NCI-H748 treated with DMSO at 0.1 percent for 48 hours (cell line): ENCODE measurements at places on chromosomes 7 and 10.

- DNase-seq: no peak
These were observed 30.6 kb downstream of the POR start for GRCh38 chr7:75945297-75946168.

DNA sequence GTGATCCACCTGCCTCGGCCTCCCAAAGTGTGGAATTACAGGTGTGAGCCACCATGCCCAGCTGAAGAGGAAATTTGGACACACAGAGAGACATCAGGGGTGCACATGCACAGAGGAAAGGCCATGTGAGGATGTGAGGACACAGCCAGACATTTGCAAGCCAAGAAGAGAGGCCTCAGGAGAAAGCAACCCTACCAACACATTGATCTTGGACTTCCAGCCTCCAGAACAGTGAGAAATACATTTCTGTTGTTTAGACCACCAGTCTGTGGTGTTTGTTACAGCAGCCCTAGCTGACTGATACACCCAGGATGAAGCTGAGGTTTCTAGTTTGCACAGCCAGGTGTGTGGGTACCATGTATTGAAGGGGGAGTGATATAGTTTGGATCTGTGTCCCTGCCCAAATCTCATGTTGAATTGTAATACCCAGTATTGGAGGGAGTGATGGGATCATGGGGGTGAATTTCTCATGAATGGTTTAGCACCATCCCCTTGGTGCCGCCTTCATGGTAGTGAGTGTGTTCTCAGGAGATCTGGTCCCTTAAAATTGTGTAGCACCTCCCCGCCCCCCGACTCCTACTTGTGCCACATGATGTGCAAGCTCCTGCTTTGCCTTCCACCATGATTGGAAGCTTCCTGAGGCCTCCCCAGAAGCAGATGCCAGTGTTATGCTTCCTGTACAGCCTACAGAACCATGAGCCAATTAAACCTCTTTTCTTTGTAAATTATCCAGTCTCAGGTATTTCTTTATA lies 64.7 kb upstream of the DUSP5 start:
- DNase-seq: no peak

- no peak for DNase-seq
These were observed 259.3 kb downstream of the HTR7 start for GRCh38 chr10:90598513-90598912.

DNA sequence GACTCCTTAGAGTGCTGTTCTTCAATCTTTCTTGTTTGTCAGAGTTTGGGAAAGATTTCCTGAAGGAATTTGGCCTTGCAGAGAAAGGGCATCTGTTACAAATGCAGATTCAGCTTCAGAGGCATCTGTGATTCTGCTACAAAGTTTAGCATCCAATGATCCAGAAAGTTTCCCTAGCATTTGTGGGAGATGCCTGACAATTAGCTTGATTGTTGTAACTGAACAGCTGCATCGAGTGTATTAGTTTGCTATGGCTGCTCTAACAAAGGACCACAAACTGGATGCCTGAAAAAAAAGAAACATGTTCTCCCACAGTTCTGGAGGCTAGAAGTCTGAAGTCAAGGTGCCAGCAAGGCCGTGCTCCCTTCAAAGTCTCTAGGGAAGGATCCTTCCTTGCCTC lies 365.1 kb downstream of the GRID1 start:
- DNase-seq: no peak

- no peak for DNase-seq
These were observed 115.8 kb downstream of the TMEM130 start for GRCh38 chr7:98753989-98754479.

- no peak for DNase-seq
These were observed 310.1 kb downstream of the TCERG1L start for GRCh38 chr10:131001438-131001837.

- no peak for DNase-seq
These were observed 208.6 kb downstream of the ZNF365 start for GRCh38 chr10:62582804-62583208.

GRCh38 chr10:119602241-119603095 lies 5.7 kb upstream of the TIAL1 start:
- DNase-seq: no peak

DNA sequence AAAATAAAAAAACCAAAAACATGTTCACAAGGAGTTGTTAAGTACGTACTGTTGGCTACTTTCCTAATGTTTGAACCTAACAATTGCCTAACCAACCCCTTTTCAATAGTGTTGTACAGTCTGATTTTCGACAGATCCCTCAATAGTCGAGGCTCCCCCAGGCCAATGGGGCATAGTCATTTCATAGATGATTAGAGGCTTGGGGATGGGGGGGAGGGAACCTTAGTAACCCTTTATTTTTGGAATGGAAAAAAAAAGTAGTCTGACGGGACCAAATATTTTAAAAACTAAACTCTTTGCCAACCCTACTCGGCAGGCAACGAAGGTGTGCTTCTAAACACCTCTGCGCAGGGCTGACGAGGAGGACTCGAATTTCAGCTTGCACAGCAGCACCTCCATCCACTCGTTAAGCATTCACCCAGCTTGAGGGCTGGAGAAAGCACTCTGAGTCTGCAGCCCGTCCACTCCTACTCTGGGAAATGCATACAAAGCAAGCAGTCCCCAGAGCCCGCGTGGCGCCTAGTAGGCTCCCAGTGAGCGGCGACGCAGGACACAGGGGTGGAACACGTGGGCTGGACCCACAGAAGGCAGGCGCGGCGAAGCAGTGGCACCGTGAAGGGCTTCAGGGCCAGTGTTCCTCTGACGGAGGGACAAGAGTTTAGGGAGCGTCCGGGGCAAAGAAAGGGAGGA lies 899 bp downstream of the PUS7 start:
- peak; percentile 28 for DNase-seq

GRCh38 chr10:35633006-35633980 lies 8.8 kb downstream of the FZD8 start:
- DNase-seq: no peak

DNA sequence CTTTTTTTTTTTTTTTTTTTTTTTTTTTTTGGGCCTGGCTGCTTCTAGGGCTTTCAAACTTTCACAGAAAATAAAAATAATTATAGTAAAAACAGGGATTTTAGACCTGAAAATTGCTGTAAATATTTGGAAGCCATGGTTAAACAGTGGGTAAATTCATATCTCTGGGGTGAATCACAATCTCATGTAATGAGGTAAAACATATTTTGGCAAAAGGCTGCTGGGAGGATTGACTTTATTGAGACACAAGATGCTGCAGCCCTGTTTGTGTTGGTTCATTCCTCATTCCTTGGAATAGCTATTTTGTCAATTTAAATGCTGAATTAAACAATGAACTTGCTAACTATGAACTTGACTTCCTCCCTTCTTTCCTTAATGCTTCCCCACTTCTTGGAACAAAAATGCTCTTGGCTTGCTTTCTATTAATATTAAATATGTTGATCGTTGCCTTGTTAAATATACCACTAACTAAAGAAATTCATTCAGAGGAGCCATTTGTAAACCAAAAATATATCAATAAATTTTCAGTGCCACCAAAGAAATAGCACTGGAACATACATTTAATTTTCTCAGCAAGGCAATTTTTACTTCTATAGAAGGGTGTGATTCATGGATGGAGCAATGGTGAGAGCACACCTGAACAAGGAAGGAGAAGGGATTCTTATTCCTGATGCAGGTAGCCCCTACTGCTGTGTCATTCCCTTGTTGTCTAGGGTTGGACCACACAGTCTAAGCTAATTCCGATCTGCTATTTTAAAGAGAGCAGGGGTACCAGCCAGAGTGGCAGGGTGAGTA lies 24.6 kb downstream of the AGK start:
- no peak for DNase-seq

GRCh38 chr7:52270301-52270700 lies 765.1 kb upstream of the POM121L12 start:
- peak; percentile 9 for DNase-seq

DNA sequence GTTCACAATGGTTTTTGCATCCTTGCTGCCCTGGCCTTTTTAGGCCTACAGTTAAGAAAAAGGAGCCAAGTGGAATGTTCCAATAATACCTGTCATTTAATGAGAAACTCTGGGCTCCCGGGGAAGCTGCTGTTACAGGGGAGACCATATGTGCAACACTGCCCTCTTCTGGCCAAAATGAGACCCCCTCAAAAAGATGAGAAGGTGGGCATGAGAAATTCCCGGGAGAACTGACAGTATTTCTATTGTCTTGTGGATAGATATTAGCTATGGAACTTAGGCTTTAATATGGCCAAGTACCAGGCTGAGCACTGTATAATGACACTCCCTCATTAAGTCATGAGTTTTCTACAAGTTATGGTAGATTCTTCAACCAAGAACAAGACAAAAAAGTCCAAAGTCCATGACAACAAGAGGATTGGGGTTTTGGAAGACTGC lies 99.4 kb downstream of the CCDC3 start:
- peak; percentile 25 for DNase-seq

- DNase-seq: peak; percentile 21
These were observed 101.6 kb downstream of the NPSR1 start for GRCh38 chr7:34759477-34760125.

DNA sequence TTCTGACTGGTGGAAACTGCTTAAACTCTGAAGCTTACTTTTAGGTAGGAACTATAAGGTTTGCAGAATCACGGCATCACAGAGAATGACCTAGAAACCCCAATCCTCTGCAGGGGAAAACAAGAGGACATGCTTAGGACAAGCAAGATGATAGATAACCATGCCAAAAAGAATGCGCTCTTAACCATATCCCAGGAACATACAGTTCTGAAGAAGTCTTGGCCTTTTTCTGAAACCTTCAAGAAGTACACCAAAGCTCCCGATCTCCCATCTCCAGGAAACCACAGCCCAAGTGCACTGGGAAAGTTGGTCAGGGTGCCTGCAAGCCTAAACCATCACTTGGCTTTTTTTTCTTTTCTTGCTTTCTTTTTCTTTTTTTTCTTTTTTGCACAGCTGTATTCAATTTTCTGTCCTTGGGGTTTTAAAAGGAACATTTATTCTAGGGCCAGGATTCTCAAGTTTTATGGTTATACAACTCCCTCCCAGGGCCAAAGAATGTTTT lies 12.2 kb upstream of the SVIL start:
- no peak for DNase-seq

- no peak for DNase-seq
These were observed 16.6 kb downstream of the RPP30 start for GRCh38 chr10:90888387-90888786.

DNA sequence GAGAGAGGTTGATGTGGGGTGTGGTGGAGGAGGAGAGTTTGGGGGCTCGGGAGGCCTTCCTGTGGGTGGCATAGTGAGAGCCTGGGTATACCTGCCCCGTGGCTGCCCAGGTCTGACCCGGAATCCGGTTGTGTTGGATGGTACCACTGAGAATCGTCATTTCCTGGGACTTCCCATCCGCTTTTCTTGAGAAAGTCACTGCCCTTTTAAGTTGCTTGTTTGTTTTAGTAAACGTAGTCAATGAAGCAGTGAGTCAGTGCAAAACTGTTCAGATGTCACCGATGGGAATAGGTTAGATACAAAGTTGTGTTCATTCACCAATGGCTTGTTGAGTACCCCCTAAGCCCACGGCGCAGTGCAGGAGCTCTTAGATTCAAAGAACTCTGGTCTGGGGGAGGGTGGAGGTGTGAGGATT lies 285.8 kb downstream of the CAMK1D start:
- no peak for DNase-seq

DNA sequence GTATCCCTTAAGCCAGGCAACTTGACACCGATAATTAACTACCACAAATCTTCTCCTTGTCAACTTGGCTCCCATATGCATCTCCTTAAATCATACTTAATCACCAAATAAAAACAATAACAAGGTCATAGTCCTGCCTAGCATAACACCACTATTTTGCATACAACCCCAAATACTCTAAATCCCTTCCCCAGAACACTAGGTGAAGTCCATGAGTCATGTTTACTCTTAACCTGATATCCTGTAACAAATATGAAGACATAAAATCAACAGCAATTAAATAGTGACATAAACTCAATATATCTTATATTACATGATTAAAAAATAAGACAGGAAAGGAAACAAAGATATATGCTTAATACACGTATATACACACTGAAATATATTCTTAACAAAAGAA lies 362.0 kb downstream of the ETV1 start:
- DNase-seq: no peak

- DNase-seq: no peak
These were observed 80.2 kb downstream of the KMT2C start for GRCh38 chr7:152355474-152356057.

- peak; percentile 31 for DNase-seq
These were observed 180.5 kb upstream of the AOAH start for GRCh38 chr7:36904802-36905201.

- DNase-seq: no peak
These were observed 99.5 kb downstream of the VTI1A start for GRCh38 chr10:112546474-112546873.

- DNase-seq: no peak
These were observed 48.5 kb upstream of the BHLHA15 start for GRCh38 chr7:98162758-98163157.

DNA sequence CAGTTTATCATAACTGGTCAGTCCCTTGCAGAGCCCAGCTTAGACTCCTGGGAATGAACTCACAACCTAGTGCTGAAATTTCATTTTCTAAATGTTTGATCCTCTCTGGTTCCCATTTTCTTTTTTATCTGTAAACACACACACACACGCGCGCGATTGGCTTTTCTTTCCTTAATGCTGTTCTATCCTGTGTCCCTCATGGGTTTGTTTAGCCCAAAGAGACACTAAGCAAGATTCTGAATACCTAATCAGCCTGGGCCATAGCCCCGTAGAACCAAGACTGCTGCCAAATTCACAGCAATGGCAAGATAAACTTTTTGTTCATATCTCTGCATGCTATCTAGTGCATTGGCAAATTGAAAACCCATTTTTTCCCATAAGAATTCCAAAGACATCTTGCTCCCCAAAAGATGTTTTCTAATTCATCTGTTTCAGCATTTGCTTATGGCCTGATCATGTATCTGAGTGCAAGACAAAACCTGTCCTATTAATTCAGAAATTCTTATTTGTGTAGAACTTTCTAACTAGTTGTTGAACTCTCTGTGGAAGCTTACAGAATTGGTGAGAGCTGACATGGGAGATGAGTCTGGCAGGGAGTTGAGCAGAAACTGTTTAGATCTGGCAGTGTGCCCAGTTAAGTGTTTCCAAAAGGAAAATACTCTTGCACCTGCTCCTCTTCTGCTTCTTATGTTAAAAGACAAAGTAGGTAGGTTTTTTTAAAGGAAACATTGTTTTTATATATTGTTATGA lies 1.8 kb upstream of the IFIT1 start:
- DNase-seq: no peak

DNA sequence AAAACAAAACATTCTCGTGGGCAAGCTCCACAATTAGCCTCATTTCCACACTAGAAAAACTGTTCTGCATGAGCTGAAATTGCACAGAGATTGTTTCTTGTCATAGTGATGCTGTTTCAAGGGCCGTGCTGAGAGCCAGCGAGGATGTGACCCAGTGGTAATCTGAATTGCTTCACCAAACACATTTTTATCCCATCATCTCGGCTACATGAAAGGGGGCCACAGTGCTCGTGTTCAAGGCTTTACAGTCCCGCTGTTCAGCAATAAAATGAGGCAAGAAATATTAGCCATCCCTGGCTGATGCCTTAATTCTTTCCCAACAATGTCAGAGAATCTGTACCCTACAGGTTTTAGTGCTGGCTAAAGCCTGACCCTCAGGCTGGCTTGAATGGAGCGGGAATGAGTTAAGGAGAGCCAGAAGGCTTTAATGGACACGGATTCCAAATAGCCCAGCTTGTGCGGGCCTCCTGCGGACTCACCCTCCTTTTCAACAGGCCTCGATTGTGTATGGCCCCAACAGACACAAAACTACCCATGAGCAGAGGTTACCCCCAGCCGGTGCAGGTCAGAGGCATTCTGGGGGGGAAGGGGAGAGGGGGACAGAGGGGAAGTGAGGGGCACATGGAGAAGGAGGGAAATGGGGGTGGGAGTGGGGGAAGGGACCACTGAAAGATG lies 2.0 kb upstream of the GDF10 start:
- DNase-seq: no peak
